Right lung (tissue), 10 donors: ENCODE measurements at places on chromosomes 4 and X. TPM values are rescaled to one million over a fixed set of nuclear protein-coding genes. Genes with fewer than 3 reads are reported as not detected.

CLCN3 gene
- 81.6 TPM for polyA plus RNA-seq

KLHL8 gene
- polyA plus RNA-seq = 21.8 TPM

HNRNPD gene
- 583 TPM for polyA plus RNA-seq

ZAR1 gene
- not detected for polyA plus RNA-seq

VCX2 gene
- not detected for polyA plus RNA-seq

MBNL3 gene
- 19.2 TPM for polyA plus RNA-seq
